ENCODE measurements at places on chromosomes 6 and 20.

DNA sequence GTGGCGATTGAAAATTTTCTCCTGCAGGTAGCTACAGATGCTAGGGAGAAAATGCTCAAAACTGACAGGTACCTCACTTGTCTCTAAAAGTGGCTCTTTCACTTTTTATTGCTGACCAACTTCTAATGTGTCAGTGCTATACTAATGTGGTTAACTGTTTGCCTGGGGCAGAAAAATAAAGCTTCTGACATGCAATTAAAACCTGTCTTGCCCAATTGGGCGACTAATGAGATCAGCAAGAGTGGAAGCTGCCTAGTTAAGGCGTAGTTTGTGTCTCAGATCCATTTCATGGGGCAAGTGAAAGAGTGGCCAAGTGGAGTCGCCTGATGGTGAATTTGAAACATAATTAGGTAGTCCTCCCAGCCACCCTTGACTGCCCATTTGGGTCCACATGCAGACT, 193.3 kb downstream of the TSHZ2 start:
- DNase-seq, result no peak

- DNase-seq, result no peak
Observed at GRCh38 chr6:41644297-41644879, 6.1 kb downstream of the MDFI start.

DNA sequence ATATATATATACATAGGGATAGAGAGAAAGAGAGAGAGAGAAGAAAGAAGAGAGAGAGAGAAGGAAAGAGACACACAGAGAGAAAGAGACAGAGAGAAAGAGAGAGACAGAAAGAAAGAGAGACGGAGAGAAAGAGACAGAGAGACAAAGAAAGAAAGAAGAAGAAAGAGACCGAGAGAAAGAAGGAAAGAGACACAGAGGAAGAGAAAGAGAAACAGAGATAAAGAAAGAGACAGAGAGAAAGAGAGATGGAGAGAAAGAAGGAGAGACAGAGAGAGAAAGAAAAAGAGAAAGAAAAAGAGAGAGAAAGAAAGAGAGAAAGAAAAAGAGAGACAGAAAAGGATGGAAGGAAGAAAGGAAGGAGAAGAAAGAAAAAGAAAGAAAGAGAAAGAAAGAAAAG, 46.9 kb upstream of the TASP1 start:
- DNase-seq, result no peak

- DNase-seq, result no peak
Observed at GRCh38 chr20:53876470-53876869, 193.9 kb downstream of the BCAS1 start.

- DNase-seq, result no peak
Observed at GRCh38 chr6:22632581-22633145, 63.3 kb downstream of the HDGFL1 start.

DNA sequence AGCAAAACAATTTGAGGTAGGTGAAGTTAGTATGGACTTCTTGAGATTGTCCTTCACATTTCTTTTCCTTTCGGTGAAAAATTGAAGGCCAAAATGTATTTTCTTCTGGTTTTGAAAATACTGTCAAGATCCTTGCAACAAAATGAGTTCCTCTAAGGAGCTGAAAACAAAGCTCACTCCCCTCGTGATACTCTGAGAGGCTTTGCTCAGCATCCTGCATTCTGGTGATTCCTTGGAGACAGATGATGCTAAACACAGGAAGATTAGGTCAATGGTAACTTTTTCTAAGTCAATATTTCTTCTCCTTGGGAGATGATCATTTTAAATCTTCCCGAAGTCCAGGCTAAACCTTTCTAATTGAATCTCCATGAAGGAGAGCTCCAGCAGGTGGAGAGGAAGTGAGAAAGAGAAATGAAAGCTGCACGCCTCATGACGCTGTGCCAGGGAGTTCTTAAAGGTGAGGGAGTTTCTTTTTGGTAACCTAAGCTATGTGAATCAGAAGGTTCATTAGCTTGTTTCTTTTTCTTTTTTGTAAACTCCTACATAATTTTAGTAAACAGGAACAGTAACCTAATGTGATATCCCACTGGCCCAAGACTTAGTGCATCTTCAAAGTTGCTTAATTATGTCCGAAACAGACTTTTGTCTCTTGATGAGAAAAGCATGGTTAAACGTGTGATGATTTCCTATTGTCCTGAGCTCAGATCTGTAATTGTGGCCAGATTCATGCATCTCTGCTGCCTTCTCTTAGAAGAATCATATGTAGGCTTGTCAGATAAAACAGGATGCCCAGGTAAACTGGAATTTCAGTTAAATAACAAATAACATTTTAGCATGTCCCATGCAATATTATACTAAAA, 15.0 kb downstream of the ESR1 start:
- DNase-seq, result no peak

- peak; percentile 47 for DNase-seq
Observed at GRCh38 chr6:130018744-130019325, 454 bp downstream of the L3MBTL3 start.

DNA sequence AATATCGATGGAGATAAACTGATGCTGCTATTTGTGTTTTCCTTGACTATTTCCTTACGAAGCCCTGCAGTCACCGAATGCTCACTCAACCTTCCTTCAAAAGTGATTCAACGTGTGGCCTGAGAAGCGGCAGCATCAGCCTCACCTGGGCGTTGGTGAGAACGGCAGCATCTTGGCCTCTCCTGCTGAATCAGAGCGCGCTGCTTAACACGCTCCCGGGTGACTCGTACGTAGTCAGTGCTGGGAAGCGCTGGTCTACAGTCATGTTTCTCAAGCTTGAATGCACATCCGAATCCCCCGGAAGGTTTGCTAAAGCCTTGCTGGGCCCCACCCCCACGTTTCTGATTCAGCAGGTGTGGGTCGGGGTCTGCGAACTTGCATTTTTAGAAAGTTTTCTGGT, 214.1 kb upstream of the RREB1 start:
- DNase-seq, result no peak

DNA sequence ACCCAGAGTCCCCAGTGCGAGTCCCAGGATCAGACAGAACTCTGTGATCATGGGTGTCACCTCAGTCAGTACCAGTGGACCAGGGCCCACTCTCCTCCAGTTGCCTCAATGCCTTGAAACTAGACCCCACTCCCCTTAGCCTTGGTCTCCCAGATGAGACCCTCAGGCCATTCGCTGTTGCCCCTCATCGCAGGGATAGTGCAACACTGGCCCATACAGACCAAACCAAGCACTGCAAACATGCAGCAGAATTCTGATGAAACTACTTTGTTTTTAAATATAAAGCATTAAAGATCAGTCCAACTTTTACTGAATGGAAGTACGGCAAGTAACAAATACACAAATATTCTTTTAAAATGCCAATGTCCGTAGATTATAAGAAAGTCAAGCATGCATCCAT, 101.2 kb upstream of the NT5E start:
- no peak for DNase-seq

DNA sequence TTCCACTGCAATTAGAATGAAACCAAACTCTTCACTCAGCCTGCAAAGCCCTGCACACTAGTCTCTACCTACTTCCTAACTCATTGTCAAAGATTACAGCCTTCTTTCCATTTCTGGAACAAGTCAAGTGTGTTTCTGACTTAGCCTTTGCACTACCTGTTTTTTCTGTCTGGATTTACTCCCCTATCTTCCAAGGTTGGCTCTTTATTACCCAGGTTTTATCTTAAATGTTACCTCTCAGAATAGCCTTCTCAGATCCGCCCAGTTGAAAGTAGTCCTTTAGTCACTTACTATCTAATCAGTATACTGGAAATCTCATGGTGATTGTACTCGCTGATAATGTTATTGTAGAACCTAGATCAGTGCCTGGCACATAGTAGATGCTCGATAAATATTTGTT, 42.7 kb downstream of the TBPL1 start:
- no peak for DNase-seq

GRCh38 chr20:58908221-58908620, 55.7 kb downstream of the GNAS start:
- DNase-seq, result no peak

DNA sequence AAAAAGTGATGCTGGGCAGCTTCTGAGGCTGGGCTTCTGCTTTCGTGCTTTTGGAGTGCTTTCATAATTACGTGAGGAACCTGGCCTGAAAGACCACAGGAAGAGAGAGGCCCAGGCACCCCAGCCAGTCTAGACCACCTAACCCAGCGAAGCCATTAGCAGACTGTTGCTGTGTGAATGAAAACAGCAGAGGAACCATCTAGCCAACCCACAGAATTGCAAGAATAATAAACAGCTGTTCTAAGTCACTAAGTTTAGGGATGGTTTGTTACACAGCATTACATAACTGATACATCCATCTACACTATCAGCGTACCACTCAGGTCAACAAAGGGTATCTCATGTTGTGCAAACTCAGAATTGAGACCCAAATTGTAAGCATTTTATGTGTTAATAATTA, 34.5 kb downstream of the FGD2 start:
- no peak for DNase-seq

DNA sequence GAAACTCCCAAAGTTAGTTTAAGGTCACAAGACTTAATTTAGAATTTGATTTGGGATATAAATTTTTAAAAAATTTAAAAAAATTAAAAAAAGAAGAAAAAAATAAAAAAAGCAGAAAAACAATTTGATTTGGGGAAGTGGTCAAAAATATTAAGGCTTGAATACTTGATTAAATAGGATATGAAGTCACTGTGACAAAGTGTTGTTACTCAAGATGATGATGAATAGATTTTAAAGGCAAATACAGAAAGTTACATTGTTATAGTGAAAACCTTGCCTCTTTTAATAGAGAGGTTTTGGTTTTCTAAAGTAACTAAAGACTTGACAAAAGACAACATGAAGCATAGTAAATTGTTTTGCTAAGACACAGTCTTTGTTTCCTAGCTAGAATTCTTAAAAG, 7.2 kb downstream of the CST9 start:
- peak; percentile 31 for DNase-seq

- DNase-seq, result no peak
Observed at GRCh38 chr6:112831022-112831421, 483.9 kb downstream of the RFPL4B start.

DNA sequence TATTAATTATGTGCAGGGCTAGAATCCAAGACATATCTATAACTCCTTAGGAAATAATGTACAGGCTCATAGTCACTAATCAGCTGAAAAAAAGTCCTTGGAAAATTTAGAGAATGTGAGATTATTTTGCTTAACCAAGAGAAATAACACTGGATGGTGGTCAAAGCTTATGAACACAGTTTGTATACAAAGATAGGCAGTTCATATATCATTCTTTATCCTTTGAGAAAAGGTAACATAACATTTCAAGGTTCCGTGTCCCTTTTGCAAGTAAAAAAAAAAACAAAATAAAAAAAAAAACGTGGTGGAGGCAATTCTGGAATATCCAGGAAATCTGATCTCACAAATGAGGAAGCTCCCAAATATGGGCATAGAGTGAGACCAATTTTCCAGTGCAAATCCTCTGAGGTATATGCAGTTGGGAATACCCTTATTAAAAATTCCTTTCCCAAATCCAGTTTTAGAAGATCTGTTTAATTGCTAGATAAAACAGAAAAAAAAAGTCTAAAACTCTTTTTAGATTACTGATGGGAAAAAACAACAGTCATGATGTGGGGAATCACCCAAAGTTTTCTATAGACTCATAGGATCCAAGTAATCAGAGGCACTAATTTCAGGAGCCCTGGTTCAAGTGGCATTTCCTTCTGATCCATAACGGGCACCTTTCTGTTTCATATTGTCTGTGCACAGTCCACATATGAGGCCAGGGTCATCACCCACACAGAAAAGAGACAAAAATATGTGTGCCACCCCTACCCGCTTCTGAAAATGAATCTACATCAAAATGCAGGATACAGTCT, 17.7 kb upstream of the TNFAIP3 start:
- DNase-seq, result peak; percentile 79

GRCh38 chr20:17896771-17897369, 71.7 kb downstream of the SNX5 start:
- DNase-seq, result peak; percentile 46

DNA sequence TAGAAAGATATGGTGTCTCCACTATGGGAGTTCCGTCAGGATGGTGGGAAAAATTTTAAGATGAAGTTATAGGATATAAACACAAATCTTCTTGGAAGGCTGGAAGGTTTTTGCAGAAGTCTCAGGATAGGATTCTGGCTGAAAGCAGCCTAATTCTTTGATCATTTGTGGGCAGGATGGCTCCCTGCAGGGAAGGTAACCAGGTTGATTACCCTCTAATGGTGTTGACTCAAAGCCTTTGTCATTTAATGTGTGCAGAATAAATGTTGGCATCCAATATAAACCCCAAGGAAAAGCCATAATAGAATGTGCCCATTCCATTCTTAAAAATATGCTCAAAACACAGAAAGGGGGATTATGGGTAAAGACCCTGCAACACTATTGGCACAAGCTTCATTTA, 204.3 kb downstream of the EPM2A start:
- no peak for DNase-seq

DNA sequence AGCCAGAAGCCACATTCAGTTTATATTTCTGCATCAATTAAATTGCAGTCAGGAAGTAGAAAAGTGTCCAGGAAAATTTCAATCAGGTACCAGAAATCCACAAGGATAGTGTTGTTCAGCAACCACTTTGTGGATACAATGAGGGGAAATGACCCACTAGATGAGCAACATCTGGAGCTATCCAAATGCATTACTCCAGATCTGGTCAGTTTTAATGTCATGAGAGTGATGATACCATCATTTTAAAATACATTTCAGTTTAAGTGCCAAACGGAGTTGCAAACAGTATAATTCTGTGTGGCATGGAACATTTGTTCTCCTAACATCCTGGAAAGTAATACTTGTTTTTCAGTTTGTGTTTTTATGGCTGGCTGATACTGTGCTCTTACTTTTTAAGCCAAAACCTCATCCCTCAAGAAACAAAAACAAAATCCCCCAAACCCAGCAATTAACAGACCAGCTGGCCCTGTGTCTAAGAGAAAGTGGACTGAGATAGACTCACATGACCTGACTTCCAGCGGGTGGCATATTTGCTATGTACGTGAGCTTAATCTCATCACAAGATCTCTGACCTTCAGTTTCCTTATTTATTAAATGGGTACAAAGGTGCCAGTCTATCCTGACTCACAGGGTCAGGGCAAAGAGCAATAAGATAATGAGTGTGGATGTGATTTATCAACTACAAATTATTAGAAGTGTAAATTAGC, 58.8 kb upstream of the CNKSR3 start:
- peak; percentile 9 for DNase-seq

DNA sequence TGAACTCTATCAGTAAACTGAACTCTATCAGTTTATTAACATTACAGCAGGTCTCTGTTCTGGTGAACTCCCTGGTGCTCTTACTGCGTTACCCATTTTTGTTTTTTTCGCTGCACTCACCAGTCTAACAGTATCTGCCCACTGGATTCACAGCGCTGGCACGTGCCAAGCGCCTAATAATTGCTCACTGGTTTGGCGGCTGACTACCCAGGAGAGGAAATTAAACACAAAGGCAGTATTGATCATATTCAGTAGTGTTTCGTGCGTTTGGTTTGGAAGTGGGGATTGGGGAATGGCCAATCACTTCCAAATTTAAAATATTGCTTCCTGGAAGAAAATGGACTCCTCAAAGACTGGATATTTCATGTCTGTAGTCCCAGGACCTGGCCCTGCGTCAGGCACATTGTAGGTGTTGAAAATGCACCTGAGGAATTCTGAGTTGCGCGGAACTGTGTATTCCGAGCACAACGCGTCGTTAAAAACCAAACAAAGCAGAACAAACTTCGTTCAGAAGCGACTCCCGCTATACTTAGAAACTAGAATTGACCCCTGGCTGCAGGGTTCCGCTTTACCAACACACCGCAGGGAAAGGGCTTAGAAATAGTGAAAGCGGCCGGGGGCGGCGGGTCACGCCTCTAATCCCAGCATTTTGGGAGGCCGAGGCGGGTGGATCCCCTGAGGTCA, 1.1 kb upstream of the RPS12 start:
- peak; percentile 81 for DNase-seq

GRCh38 chr20:23226612-23227265, 123.9 kb upstream of the NXT1 start:
- DNase-seq, result no peak
